ENCODE measurements at places on chromosomes 13 and 19. TPM values are rescaled to one million over a fixed set of nuclear protein-coding genes. Genes with fewer than 3 reads are reported as not detected.

DNA sequence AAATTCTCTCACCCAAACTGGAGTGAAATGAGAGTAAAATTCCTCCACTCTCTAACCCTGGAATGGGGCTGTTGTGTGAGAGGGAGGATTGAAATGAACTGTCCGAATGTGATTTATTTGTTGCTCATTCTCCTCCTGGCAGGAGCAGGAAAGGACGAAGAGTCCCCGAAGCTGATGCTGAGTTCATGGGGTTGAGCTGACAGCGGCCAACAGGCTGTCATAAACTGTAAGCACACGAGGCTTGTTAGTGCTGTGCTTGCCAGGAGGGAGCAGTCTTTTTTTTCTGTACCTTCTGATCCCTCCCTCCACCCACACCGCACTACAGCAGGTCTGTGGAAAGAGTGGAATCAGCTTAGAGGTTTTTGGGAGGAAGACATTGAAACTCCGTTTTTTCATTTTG, 33.1 kb upstream of the ZNF331 start:
- no peak overlapping the region for H3K27ac ChIP-seq
- no peaks in the 10 kb centered on the region for H3K27me3 ChIP-seq
- H3K36me3 ChIP-seq, result no peaks in the 10 kb centered on the region
- no peaks in the 10 kb centered on the region for H3K4me1 ChIP-seq
- H3K4me3 ChIP-seq, result no peak overlapping the region

GRCh38 chr13:27372896-27373295, 51.5 kb upstream of the GTF3A start:
- no peaks in the 10 kb centered on the region for H3K4me1 ChIP-seq
- H3K27me3 ChIP-seq, result peaks cover 10% of the 10 kb centered on the region
- H3K36me3 ChIP-seq, result peaks cover 6% of the 10 kb centered on the region

DNA sequence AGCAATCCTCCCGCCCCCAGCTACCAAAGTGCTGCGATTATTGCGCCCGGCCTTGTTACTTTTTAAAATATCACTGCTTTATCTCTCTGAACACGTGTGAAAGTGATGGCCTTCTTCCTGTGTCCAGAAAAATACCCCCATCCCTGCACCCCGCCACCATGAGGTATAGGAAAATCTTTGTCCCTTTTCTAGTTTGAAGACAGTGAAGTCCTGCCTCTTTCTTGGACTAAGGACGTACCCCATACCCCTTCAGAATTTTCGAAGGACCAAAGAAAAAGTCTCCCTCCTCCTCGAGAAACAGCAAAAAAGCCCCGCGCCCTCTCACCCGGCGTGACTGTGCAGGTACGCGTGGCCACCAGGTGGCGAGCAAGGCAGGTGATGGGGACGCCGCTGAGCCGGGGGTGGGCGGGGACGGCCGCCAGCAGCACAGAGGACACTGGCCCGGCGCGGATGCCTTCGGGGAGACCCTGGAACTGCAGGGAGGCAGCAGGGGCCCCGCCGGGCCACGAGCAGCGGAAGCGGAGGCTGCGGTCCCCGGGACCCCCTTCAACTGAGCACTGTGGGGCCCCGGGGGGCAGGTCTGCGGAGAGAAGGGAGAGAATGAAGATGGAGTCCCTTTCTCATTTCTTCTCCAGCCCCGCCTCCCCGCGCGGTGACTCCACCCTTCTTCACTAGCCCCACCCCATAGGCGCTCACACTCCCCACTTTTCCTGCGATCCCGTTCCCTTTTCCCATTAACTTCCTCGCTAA, 3.2 kb downstream of the VSIG10L start:
- no peaks in the 10 kb centered on the region for H3K27me3 ChIP-seq
- H3K27ac ChIP-seq, result peak overlapping the region; percentile 33
- no peaks in the 10 kb centered on the region for H3K36me3 ChIP-seq
- peak overlapping the region; percentile 76 for H3K4me3 ChIP-seq
- peak; percentile 83 for DNase-seq
- peaks cover 11% of the 10 kb centered on the region for H3K4me1 ChIP-seq

- H3K27me3 ChIP-seq, result peaks cover 11% of the 10 kb centered on the region
- no peak overlapping the region for H3K27ac ChIP-seq
- peaks cover 14% of the 10 kb centered on the region for H3K4me1 ChIP-seq
- peak overlapping the region; percentile 48 for H3K4me3 ChIP-seq
Measured at GRCh38 chr19:46634045-46634655, 1.9 kb downstream of the GNG8 start.

Gene FCER2
- not detected for total RNA-seq

Gene SWSAP1
- 1.4 TPM for total RNA-seq

Gene THSD8
- total RNA-seq, result 6.9 TPM
